Activated T-cell treated with anti-CD3 and anti-CD28 coated beads, Interleukin-2, amount 50 U/mL, for 72 hours (primary cell): ENCODE measurements at places on chromosomes 5 and 9.

- DNase-seq = no peak
Observed at GRCh38 chr5:1538741-1539392, 15.1 kb upstream of the LPCAT1 start.

DNA sequence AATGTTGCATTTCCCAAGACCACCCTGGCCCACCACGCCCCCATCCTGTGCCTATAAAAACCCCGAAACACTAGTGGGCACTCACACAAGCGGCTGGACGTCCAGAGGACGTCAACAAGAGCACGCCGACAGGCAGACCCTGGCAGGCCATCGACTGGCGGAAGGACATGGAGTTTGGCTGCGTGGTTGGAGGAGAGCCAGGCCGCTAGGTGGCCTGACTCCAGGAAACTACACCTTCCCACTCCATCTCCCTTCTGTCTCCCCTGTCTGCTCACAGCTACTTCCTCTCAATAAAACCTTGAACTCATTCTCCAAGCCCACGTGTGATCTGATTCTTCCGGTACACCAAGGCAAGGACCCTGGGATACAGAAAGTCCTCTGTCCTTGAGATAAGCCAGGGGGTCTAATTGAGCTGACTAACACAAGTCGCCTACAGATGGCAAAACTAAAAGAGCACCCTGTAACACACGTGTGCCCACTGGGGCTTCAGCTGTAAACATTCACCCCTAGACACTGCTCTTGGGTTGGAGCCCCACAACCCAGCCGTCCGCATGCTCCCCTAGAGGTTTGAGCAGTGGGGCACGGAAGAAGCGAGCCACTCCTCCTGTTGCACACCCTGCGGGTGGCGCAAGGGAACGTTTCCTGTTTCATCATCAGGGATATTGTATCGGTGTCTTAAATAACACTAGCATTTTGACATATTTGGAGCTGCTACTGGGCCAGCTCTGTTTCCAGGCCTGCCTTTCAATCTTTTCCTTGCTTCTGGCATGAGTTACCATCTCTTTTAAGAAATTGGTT is 54.5 kb upstream of the TAF11L2 start:
- DNase-seq = no peak

- DNase-seq = no peak
Observed at GRCh38 chr5:112239996-112240395, 179.1 kb downstream of the EPB41L4A start.

- DNase-seq = no peak
Observed at GRCh38 chr9:5509573-5509972, 758 bp upstream of the PDCD1LG2 start.

- DNase-seq = no peak
Observed at GRCh38 chr5:65876496-65876895, 49.9 kb upstream of the ERBIN start.

DNA sequence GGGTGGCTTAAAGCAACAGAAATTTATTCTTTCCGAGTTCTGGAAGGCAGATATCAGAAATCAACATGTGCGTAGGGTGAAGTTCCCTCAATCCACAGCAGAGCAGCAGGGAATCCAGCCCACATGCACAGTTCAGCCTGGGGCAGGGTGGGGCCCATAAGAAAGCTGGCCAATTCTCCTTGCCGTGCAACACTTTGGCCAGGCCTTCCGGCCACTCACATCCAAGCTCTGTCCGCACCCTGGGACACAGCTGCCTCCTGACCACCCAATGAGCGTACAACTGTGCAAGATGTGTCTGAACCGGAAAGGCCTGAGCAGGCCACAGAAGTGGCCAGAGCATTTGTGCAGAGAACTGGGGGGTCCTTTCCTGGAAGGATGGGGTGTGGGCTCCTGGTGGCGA is 274.9 kb downstream of the GADD45G start:
- DNase-seq = no peak

- DNase-seq = no peak
Observed at GRCh38 chr5:56671571-56671970, 143.8 kb upstream of the MAP3K1 start.

GRCh38 chr9:27094640-27095298 is 14.3 kb upstream of the TEK start:
- no peak for DNase-seq

- DNase-seq = no peak
Observed at GRCh38 chr5:10985721-10986110, 224.7 kb upstream of the DAP start.

DNA sequence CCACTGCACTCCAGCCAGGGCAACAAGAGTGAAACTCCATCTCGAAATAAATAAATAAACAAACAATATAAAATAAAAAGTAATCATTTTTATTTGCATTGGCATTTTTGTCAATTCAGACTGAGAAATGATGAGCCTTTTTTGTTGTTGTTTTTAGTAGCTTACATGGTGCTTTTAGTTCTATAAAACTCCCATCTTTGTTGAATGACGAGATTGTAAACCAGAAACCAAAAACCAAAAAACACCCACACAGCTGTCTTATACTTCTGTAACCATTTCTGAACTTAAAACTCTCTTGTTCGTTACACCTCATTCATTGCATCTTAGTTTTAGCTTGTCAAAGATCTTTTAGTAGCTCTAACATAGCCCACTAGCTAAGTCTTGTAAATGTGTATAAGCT is 44.7 kb downstream of the GGTA1 start:
- DNase-seq = peak; percentile 11

- no peak for DNase-seq
Observed at GRCh38 chr5:42490831-42491230, 67.6 kb downstream of the GHR start.

DNA sequence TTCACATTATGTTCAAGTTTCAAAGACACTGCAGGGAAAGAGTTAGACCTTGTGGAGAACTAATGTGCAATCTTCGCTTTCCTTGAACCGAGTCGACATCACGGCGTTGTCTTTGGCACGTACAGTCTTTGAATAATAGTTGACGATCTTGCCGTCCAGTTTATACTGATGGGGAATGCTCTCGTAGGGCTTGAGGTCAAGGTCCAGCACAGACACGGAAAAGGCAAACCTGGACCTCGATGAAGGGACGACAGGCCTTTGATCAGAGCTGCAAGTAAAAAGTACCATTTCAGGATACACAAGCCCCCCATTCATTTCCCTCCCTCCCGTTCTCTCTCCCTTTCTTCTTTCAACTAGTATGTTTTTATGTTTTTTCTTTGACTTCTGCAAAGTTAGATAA is 54.1 kb downstream of the IPPK start:
- DNase-seq = no peak

GRCh38 chr9:37025071-37025822 is 8.8 kb downstream of the PAX5 start:
- DNase-seq = no peak

DNA sequence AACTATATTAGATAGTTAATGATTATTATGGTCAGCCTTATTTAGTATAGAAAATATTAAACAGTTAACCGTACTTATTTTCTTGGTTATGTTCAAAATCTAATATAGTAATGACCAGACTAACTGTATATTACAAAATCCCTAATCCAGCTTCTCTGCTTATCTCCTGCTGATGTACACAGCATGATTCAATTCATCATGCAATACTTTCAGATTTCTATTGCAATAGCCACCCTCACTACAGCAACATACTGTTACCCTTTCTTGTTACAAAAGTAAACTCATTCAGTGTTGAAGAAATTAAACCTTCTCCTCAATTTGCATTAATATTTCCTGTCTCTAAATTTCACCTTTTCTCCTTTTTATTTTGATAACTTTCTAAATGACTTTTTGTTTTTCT is 1375.0 kb upstream of the NUDT12 start:
- no peak for DNase-seq

- no peak for DNase-seq
Observed at GRCh38 chr5:122924203-122924602, 78.8 kb downstream of the SNX24 start.

GRCh38 chr5:45383985-45384384 is 312.2 kb downstream of the HCN1 start:
- no peak for DNase-seq

DNA sequence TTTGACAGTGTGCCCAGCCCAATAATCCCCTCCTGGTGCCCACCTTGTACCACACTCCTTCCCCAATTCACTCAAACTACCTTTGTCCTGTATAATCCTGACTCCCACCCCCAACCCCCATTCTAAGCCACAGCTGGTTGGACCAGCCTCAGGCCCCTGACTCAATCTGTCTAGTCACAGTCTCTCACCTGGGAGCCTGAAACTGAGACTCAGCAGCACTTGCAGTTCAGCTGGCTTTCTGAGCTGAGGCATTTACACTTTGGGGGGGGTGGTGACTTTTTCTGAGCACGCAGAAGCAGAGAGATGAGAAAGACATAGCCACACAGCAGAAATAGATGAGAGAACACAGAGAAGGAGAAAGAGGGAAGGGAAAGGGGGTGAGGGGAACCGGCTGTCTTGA is 247.3 kb downstream of the MAN2A1 start:
- peak; percentile 67 for DNase-seq

DNA sequence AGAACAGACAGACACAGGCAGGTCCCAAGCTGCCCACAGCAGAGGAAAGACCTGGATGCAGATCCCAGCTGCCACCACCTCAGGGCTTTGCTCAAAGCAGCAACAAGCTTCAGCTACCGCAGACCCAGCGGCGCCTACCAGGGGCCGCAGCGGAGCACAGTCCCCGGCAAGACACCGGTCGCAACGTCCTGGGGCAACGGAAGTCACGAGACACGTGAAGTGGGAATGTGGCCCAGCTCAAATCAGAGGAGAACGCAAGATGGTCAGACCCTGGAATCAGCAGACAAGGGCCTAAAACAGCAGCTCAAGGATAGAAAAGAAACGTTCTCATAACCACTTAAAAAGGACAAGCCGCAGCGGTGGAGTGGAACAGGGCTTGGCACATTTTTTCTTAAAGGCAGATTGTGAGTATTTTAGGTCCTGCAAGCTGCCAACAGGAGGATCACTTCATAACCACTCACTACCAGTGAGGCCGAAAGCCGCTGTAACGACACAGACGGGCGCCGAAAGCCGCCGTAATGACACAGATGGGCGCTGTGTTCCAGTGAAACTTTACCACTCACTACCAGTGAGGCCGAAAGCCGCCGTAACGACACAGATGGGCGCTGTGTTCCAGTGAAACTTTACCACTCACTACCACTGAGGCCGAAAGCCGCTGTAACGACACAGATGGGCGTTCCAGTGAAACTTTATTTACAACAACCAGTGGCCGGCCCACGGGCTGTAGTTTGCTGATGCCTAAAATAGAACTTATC is 21.7 kb downstream of the SLC9A3 start:
- DNase-seq = no peak
